ENCODE measurements at places on chromosomes 7 and 10.

DNA sequence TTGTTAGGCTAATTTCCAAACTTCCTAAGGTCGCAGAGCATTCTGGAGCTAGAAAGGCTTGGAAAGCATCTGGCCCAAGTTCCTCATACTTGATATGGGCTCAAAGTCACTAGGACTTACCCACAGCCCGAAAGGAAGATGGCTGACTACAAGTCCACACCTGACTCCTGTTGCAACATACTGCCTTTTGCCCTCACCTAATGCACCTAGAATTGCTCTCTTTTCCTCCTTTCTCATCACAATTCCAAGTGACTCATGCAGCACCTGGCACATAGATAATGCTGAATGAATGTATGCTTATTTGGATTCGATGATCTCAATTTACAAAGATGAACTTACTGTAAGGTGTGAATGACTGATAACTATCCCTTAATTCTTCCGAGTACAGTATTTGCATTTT lies 131.5 kb downstream of the SORBS1 start:
- no peak for DNase-seq

DNA sequence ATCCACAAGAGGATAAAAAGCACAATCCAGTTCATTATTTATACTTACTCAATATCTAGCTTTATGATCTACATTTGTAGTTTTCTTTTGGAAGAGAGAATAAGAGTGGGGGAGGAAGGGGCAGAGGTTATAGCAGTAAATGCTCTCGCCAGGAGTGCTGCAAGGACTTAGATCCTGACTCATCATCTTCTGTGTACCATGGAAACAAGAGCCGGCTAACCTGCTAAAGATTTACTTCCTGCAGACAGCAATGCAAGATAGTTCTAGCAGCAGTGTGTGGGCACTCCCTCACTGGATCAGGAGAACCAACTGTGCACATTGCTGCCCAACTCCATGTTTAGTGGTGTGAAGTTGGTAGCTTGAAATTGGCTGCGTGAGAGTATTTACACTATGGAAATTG lies 47.7 kb upstream of the TRIL start:
- no peak for DNase-seq

DNA sequence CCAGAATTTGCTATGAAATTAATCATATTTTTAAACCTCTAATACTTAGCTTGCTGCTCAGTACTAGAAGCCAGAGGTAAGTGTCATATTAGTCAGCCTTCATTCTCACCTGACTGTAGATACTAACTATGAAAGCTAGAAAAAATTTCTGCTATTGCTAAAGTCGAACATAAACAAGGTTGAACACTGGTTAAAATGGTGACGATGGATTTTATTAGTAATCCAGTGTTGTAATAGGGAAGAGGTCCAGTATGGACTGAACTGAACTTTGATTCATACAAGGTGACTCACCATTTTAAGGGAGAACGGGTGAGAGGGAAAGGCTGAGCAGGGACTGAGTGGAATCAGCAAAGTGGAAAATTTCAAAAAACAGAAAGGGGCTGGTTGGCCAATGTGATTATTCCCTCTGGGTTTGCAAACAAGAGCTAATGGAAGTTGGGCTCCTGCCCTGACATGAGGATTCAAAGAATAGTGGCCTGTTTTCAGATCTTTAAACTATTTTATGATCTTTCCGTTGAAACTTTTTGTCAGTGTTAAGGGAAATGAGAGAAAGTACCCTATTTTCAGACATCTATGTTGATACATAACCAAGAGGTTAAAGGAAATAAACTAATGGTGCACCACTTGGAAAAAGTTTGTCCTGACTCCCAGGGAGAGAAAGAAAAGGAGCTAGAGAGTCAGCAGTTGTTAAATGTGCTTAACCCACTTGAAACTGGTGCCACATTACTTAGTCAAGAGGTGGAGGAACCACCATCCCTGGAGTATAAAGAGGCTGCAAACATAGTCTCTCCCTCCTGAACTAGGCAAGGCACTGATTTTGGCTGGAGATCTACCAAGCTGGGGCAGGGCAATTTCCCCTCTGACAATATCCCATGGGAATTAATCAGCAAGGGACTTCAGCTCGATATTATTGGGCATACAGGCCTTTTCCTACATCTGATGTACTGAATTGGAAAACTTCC lies 15.3 kb upstream of the AKR1C1 start:
- no peak for DNase-seq

- no peak for DNase-seq
These were observed 8.1 kb downstream of the GNB2 start for GRCh38 chr7:100681491-100682227.

DNA sequence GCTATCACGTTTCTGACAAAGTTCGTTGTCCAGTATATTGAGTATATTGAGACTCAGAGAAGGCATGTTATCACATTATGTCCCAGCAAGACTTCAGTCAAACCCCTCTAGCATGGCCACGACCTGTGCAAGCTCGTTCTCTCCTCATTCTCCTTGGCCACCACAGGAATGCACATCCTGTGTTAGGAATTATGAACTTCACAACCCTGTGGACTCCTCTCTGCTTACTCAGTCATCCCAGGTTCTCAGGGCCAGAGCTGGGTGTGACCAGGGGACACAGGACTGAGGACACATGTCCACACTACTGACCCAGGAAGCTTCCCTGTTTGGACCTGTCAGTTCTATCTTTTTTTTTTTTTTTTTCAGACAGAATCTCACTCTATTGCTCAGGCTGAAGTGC lies 4.4 kb downstream of the SH2D4B start:
- no peak for DNase-seq

GRCh38 chr10:33235951-33236350 lies 98.5 kb downstream of the NRP1 start:
- no peak for DNase-seq

- no peak for DNase-seq
These were observed 401.1 kb upstream of the PODXL start for GRCh38 chr7:131957338-131958020.

- DNase-seq: no peak
These were observed 114.6 kb upstream of the AGK start for GRCh38 chr7:141436575-141437075.

DNA sequence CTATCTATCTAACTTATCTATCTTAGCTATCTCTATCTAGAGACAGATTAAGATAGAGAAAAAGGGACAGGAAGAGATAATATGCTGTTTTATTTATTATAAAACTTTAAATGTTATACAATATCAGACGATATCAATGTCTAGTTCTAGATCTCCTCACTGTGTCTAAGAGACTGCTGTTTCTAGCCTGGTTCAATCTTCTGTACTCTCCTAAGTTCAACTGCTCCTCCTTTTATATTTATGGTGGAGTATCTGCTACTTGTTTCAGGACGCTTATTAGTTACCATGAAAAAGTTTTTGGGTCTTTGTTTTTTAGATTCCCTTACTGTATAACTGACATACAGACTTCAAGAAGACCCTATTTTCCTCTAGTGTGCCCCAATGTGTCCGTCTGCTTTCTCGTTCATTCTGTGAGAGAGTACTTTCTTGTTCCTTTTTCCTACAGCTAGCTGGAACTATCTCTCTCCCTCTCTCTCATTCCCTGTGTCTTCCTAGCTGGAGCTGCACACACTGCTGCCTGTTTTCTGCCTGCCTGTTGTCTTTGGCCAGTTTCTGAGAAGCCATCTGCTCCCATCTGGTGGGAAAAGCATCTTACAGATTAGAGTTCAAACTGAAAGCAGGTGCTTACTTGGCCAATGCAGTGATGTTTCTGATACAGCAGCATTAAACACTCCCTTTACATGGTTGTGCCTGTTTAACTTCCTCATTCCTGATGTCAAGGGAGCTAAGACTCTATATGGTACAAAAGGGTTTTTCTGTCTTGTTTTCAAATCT lies 49.4 kb upstream of the ARL4A start:
- DNase-seq: no peak

DNA sequence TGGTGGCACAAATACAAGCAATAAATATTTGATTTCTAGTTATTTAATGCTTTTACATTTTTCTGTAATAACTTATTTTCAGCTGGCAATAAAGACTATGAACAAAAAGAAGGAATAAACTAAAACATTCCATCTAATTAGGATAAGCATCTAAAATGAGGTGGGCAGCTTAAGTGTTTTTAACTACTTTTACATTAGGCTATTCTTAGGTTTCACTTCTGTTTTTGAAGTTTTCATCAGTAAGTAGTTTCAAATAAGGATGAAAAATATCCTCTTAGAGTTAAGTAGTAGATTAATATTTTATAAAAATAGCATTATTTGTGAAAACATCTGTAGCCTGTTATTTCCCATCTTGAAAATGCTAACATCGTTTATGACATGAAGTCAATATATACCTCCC lies 15.9 kb downstream of the NT5C2 start:
- no peak for DNase-seq

All from stimulated activated CD8-positive, alpha-beta memory T cell treated with anti-CD3 and anti-CD28 coated beads, Interleukin-4, amount 100 ng/mL, for 1 hour (primary cell).